Parietal lobe (tissue), 2 donors: ENCODE measurements at places on chromosomes 4 and X. TPM values are rescaled to one million over a fixed set of nuclear protein-coding genes. Genes with fewer than 3 reads are reported as not detected.

Gene FAT1
- 36.9 TPM for total RNA-seq

Gene TMPRSS11E
- total RNA-seq, result not detected

Gene TMSB15C
- 56.3 TPM for total RNA-seq

Gene GPR50
- total RNA-seq, result not detected

Gene MGARP
- total RNA-seq, result 0.94 TPM

Gene GLUD2
- total RNA-seq, result 1.6 TPM

Gene WAS
- 0.63 TPM for total RNA-seq

Gene TRIML2
- total RNA-seq, result not detected

Gene COL25A1
- 16.9 TPM for total RNA-seq

Gene IL13RA2
- total RNA-seq, result 5.9 TPM

Gene GPC4
- 4.4 TPM for total RNA-seq

Gene HSFX4
- total RNA-seq, result not detected
